H9 (cell line): ENCODE measurements at places on chromosomes 7 and 10. TPM values are rescaled to one million over a fixed set of nuclear protein-coding genes. Genes with fewer than 3 reads are reported as not detected.

MKX gene
- total RNA-seq = 0.31 and 0.46 TPM in 2 replicates

ACADSB gene
- 31.1 and 35.1 TPM in 2 replicates for total RNA-seq

PLAC9 gene
- 4.3 and 7.8 TPM in 2 replicates for total RNA-seq

ACSM6 gene
- 0.18 TPM in 1 of 2 replicates, not detected in the other for total RNA-seq

ATP6V0E2 gene
- 19.0 and 20.0 TPM in 2 replicates for total RNA-seq

ZNF12 gene
- 19.1 and 19.4 TPM in 2 replicates for total RNA-seq

ATXN7L1 gene
- 22.0 and 24.3 TPM in 2 replicates for total RNA-seq

ANKRD30A gene
- total RNA-seq = not detected in 2 replicates

DNA sequence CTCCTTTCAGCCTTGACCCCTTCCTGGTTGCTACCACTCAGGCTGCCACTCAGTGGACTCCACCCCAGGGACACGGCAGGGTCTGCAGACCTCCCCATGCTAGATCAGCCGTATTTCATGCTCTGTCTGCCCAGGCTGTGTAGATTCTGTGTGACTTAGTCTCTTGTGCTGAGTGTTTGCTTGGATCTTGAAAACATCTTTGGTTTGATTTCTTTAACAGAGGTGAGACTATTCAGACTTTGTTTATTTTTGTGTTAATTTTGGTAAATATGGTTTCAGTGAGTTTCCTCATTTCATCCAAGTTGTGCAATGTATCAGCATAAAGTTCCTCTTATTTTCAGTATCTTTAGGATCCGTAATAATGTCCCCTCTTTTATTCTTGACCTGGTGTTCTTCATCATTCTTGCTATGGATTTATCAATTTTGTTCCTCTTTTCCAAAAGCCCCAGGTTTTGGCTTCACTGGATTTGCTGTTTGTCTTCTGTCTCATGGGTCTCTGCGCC, 21.2 kb upstream of the PWWP2B start:
- no peak overlapping the region for H3K27ac ChIP-seq
- H3K4me1 ChIP-seq = no peaks in the 10 kb centered on the region
- DNase-seq = no peak
- peaks cover 5% of the 10 kb centered on the region for H3K36me3 ChIP-seq
- no peak overlapping the region for H3K4me3 ChIP-seq
- no peaks in the 10 kb centered on the region for H3K27me3 ChIP-seq

DNA sequence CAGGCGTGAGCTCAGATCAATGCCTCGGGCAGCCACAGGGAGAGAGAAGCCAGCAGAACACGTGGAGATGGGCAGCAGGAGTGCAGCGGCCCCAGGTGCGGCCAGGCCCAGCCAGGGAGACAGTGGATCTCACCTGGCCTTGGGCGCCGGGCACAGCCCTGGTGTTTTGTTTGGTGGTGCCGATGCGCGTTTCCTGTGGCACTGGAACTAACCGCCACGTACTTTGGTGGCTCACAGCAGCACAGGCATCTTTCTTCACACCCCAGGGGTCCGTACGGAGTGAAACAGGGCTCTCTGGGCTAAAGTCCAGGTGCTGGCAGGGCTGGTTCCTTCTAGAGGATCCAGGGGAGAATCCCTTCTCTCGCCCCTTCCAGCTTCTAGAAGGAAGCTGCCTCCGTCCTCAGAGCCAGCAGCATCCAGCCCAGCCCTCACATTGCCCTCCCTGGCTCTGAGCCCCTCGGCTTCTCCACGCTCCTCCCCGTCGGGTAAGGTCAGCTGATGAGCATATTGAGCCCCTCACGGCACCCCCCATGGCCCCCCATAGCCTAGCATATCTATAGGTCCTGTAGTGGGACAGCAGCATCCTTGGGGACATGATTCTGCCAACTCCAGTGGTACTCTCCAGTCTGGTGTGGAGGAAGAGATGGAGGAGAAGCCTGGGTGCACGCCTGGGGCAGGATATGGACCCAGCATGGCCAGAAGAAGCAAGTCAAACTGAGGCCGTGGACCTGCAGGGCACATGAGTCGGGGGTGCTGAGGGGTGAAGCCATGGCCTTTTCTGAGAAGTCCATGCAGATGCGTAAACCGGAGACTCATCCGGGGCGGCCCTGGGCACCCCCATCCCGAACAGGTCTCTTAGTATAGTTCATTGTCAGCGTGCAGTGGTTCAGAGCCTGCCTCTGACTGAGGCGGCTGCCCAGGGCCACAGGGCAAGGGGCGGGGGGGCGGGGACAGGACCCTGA, 43.4 kb upstream of the PPP2R2D start:
- H3K27ac ChIP-seq = no peak overlapping the region
- peak; percentile 25 for DNase-seq
- H3K27me3 ChIP-seq = no peaks in the 10 kb centered on the region
- no peak overlapping the region for H3K4me3 ChIP-seq
- no peaks in the 10 kb centered on the region for H3K4me1 ChIP-seq

- DNase-seq = no peak
- no peak overlapping the region for H3K4me3 ChIP-seq
- H3K27ac ChIP-seq = no peak overlapping the region
- H3K36me3 ChIP-seq = 0 out of 2 replicates have a peak, but pooled peaks cover 3% of the 10 kb centered on the region
- no peaks in the 10 kb centered on the region for H3K4me1 ChIP-seq
Observed at GRCh38 chr7:135406918-135407317, 103.0 kb downstream of the CNOT4 start.

- no peaks in the 10 kb centered on the region for H3K36me3 ChIP-seq
- DNase-seq = no peak
- no peaks in the 10 kb centered on the region for H3K4me1 ChIP-seq
- H3K27me3 ChIP-seq = no peaks in the 10 kb centered on the region
- no peak overlapping the region for H3K27ac ChIP-seq
Observed at GRCh38 chr10:96826438-96826837, 5.7 kb upstream of the LCOR start.

- peaks cover 4% of the 10 kb centered on the region for H3K36me3 ChIP-seq
- no peak for DNase-seq
- H3K4me3 ChIP-seq = no peak overlapping the region
- no peaks in the 10 kb centered on the region for H3K4me1 ChIP-seq
Observed at GRCh38 chr7:7612519-7612918, 28.0 kb upstream of the UMAD1 start.

GRCh38 chr7:31910191-31910590, 160.0 kb downstream of the PDE1C start:
- H3K4me3 ChIP-seq = no peak overlapping the region
- H3K36me3 ChIP-seq = no peaks in the 10 kb centered on the region
- H3K27ac ChIP-seq = no peak overlapping the region
- H3K27me3 ChIP-seq = no peaks in the 10 kb centered on the region
- no peak for DNase-seq

DNA sequence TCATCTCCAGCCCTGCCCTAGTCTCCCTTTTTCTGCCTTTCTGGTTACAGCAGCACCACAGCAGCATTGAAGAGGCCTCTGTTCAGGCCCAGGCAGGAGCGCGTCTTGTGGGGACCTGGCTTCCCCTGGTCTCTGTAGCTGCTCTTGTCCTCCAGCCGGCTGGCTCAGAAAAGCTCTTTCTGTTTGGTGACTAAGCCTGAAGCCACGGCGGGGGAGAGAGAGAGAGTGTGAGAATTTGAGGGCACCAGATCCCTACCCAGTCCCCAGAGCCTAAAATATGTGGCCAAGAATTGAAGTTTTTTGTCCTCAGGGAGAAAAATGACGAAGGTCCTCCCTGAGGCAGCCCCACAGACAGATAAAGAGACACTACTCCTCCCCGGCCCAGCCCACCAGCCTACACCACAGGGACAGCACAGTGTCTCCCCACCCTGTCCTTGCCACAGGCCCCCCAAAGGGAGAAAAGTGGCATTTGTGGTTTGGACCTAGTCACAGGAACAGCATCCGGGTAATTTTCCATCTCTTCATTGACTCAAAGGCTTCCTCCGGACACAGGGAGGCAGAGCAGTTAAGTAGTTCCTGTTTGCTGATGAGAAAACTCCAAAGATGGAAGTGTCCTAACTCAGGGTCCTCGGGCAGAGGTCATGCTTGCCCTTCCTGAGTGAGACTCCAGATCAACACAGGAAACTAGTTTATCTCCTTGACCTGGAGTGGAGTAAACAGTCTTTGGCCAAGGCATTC, 13.3 kb upstream of the FAM180A start:
- peaks cover 3% of the 10 kb centered on the region; the same call in 1 of the 2 replicates for H3K36me3 ChIP-seq
- no peak overlapping the region for H3K4me3 ChIP-seq

- DNase-seq = no peak
- peaks cover 8% of the 10 kb centered on the region; the same call in 2 of the 3 replicates for H3K36me3 ChIP-seq
- H3K27me3 ChIP-seq = no peaks in the 10 kb centered on the region
- H3K4me1 ChIP-seq = no peaks in the 10 kb centered on the region
- H3K4me3 ChIP-seq = no peak overlapping the region
Observed at GRCh38 chr10:61188101-61188500, 244.1 kb upstream of the RHOBTB1 start.

GRCh38 chr7:19915596-19915995, 142.2 kb upstream of the TMEM196 start:
- no peaks in the 10 kb centered on the region for H3K36me3 ChIP-seq
- H3K27me3 ChIP-seq = no peaks in the 10 kb centered on the region
- no peak overlapping the region for H3K27ac ChIP-seq
- no peak overlapping the region for H3K4me3 ChIP-seq
- no peak for DNase-seq

DNA sequence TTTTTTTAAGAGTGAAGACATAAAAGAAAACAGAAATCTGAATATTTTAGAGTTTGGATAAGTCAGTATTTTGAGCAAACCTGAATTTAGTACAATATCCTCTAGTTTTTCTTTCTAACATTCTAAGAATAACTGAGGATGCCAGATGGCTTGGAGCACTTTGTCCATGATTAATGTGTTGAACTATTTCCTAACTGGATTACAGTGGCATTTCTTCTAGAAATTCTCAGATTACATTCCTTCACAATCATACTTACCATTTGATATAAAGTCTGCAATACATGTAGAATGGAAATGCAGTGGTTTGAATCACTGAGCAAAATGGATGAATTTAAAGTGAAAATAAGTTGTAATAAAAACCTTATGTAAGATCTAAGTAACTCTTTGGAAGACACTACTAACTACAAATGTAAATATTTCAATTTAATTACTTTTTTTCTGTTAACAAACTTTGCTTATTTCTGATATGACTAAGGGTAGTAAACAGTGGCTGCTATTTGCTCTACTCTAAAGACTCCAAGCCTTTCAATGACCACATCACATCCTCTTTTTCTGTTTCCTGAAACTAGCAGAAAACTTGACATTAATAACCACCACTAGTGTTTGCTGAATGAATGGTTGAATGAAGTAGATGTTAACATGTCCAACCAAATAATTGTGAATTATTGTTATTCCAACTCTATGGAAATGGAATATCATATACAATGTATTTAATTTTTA, 102.8 kb downstream of the PRKG1 start:
- no peak overlapping the region for H3K4me3 ChIP-seq
- no peak for DNase-seq
- no peaks in the 10 kb centered on the region for H3K36me3 ChIP-seq
- H3K27ac ChIP-seq = no peak overlapping the region
- H3K27me3 ChIP-seq = no peaks in the 10 kb centered on the region

GRCh38 chr7:34191771-34192479, 286.6 kb downstream of the BMPER start:
- no peaks in the 10 kb centered on the region for H3K4me1 ChIP-seq
- no peak for DNase-seq
- H3K27me3 ChIP-seq = no peaks in the 10 kb centered on the region
- H3K36me3 ChIP-seq = peaks cover 2% of the 10 kb centered on the region; the same call in 1 of the 3 replicates

GRCh38 chr10:98106531-98106930, 27.9 kb upstream of the R3HCC1L start:
- H3K4me3 ChIP-seq = no peak overlapping the region
- no peaks in the 10 kb centered on the region for H3K27me3 ChIP-seq
- H3K27ac ChIP-seq = no peak overlapping the region
- no peaks in the 10 kb centered on the region; the same call in 1 of the 2 replicates for H3K4me1 ChIP-seq
- no peak for DNase-seq
- no peaks in the 10 kb centered on the region for H3K36me3 ChIP-seq

- no peak overlapping the region for H3K27ac ChIP-seq
- H3K4me1 ChIP-seq = no peaks in the 10 kb centered on the region
- H3K27me3 ChIP-seq = no peaks in the 10 kb centered on the region
Observed at GRCh38 chr10:22742678-22743077, 28.3 kb upstream of the PIP4K2A start.

DNA sequence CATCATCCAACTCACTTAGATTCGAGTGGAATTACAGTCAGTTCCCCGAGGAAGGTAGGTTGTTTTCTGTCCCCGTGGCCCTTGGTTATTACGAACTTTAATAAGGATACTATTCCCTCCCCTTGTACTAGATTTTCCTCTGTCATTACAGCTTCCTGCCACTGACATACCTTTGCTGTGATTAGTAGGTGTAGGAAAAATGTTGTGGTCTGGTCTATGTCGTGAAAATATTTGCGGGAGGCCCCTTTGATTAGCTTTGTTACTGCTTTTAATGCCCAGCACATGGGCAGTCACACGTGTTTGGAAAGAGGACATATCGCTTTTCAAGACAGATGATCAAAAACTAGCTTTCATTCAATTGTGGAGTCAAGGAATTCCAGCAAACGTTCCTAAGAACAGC, 92.2 kb downstream of the GATA3 start:
- H3K4me1 ChIP-seq = no peaks in the 10 kb centered on the region
- H3K27me3 ChIP-seq = no peaks in the 10 kb centered on the region
- no peak for DNase-seq
- no peak overlapping the region for H3K4me3 ChIP-seq

- no peak overlapping the region for H3K4me3 ChIP-seq
- no peak overlapping the region for H3K27ac ChIP-seq
- H3K36me3 ChIP-seq = no peaks in the 10 kb centered on the region
- no peaks in the 10 kb centered on the region for H3K27me3 ChIP-seq
- no peak for DNase-seq
Observed at GRCh38 chr7:137213744-137214143, 129.8 kb downstream of the PTN start.

GRCh38 chr10:100645613-100646392, 99.6 kb upstream of the PAX2 start:
- H3K4me3 ChIP-seq = no peak overlapping the region
- H3K4me1 ChIP-seq = peaks cover 7% of the 10 kb centered on the region; the same call in 1 of the 2 replicates
- DNase-seq = no peak
- no peak overlapping the region for H3K27ac ChIP-seq

- no peak overlapping the region for H3K4me3 ChIP-seq
- no peak overlapping the region for H3K27ac ChIP-seq
- peaks cover 24% of the 10 kb centered on the region; the same call in 2 of the 3 replicates for H3K36me3 ChIP-seq
- no peaks in the 10 kb centered on the region for H3K4me1 ChIP-seq
- no peak for DNase-seq
Observed at GRCh38 chr7:138919216-138919615, 62.0 kb downstream of the KIAA1549 start.

- no peaks in the 10 kb centered on the region for H3K36me3 ChIP-seq
- H3K27me3 ChIP-seq = no peaks in the 10 kb centered on the region
- H3K4me1 ChIP-seq = no peaks in the 10 kb centered on the region
- no peak overlapping the region for H3K27ac ChIP-seq
- DNase-seq = peak; percentile 12
Observed at GRCh38 chr10:131844529-131845084, 56.2 kb upstream of the PPP2R2D start.

- no peak overlapping the region for H3K27ac ChIP-seq
- DNase-seq = no peak
- H3K4me1 ChIP-seq = no peaks in the 10 kb centered on the region
- peaks cover 5% of the 10 kb centered on the region; the same call in 2 of the 3 replicates for H3K36me3 ChIP-seq
- no peak overlapping the region for H3K4me3 ChIP-seq
Observed at GRCh38 chr7:105816266-105816843, 60.0 kb downstream of the ATXN7L1 start.

GRCh38 chr7:84664626-84665025, 470.0 kb upstream of the SEMA3A start:
- H3K4me1 ChIP-seq = peaks cover 4% of the 10 kb centered on the region; the same call in 1 of the 2 replicates
- no peak overlapping the region for H3K27ac ChIP-seq
- no peak overlapping the region for H3K4me3 ChIP-seq
- H3K27me3 ChIP-seq = no peaks in the 10 kb centered on the region
